ENCODE measurements at places on chromosomes 12 and 14.
A peak's percentile ranks its signal among the peaks of the same experiment; 100 is the strongest.

- DNase-seq: no peak
Measured at GRCh38 chr14:92287987-92288386, 35.0 kb upstream of the SLC24A4 start.

DNA sequence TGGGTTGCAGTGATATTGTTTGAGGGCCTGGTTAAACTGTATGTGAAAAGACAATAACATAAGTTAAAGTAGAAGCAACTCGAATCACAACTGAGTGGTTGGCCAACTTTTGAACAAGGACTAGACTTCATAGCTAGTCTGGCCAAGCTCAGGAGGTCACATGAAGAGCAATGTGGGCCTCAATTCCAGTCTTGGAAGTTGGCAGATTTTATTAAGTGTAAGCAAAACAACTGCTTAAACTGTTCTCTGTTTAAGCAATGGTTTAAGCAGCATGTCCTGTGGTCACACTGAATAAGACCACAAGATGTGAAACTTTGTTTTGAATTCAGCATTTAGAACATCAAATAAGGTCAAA, 100.4 kb downstream of the TMTC3 start:
- DNase-seq: no peak

DNA sequence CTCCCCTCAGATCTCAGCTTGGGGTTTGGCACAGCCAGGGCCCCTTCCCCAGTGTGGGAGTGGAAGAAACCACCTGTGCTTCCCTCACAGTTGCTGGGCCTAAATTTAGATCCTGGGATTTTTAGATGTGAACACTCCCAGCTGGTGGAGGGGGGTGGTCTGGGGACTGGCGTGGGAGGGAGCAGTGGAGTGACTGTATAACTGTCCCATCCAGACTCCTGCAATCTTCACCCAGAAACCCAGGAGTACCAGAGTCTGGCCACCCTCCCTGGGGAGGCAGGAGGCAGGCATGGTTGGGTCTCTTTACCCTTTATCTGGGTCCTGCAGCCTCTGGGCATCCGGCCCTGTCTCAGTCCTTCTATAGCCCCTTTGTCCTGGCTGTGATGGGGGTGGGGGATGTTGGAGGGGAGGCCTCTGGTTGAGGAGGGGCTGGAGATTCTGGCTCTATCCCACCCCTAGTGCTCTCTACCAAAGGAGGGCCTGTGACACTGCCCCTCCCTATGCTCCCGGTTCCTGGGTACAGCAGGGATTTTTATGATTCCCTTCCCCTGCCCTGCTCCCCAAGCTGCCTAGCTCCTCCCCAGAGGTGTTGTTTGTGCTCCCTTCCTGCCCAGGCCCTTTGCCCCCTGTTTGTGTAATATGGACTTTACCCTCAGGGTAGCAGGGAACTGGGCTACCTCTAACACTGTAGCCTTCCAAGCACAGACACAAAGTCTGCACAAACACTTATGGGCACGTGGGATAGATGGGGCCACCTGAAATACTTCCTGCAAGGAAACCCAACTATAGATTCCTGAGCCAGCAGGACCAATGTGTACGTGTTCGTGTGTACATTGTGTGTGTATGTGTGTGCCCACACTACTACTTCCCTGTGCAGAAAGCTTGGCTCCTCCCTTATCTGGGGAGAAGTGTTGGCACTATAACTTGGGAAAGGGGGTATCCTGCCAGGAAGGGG, 1.7 kb downstream of the ERBB3 start:
- no peak for DNase-seq

DNA sequence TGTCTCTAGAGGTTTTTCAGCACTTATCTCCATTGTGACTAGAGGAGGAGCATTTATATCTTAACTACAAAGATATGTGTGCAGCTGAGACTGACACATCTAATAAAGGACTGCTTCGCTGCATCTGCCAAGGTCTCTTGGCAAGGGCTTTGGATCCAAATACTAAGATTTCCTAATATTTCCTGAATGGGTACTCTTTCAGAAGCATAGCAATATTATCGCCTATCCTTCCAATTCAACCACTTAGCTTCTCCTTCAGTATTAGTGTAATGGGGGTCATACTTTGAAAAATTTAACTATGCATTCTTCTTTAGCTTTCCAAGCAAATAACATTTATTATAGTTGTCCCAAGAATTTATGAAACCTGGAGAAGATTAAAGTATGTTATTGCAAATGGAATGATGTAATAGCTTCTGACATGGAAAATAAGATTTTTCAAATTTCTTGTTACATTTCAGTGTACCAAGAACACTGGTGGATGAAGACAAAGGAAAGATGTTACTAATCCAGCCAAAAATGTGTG, 243.0 kb upstream of the PDE3A start:
- DNase-seq: no peak

DNA sequence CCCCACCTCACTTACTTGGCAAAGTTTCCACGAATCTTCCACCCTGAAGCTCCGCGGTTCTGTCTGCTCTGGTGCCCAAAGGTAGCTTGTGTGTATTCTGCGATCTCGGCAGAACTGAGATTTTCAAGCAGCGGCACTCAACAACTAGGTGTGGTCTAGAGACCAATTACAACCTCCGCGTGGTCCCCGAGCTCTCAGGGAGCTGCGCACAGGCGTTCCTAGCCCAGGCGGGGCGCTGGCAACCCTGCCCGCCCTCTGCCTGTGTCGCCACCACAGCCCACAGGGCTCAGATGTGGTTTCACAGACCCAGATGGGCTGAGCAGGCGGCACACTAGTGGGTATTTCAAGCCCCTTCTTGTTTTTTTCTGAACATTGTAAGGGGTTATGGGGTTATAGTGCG, 1.5 kb upstream of the DIABLO start:
- peak; percentile 44 for DNase-seq

- no peak for DNase-seq
Measured at GRCh38 chr14:102610968-102611811, 18.7 kb downstream of the RCOR1 start.

DNA sequence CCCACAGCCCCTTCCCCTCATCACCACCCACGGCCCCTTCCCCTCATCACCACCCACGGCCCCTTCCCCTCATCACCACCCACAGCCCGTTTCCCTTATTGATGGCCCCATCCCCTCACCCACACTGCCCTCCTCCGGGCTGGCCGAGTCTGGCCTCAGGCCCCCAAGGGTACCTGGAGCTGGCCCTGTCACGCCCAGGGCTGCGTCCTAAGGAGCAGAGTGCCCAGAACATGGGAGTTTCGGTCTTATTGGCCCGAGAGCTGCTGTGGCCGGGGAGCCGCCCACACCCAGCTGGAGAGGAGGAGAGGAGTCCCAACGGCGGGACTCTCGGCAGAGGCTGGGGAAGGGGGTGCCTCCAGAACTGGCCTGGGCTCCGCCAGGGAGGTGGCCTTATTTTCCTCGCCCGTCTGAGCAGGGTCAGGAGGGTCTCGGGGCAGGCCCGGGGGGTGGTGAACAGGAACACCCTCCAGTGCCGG, 182.3 kb downstream of the KIF26A start:
- DNase-seq: no peak

GRCh38 chr12:115294453-115295133, 610.6 kb upstream of the TBX3 start:
- no peak for DNase-seq

- DNase-seq: no peak
Measured at GRCh38 chr12:64808110-64808509, 16.3 kb upstream of the TBC1D30 start.

- DNase-seq: no peak
Measured at GRCh38 chr12:75120311-75120711, 89.3 kb downstream of the KCNC2 start.

All from stimulated activated CD8-positive, alpha-beta memory T cell treated with anti-CD3 and anti-CD28 coated beads, Interleukin-4, amount 100 ng/mL, for 1 hour (primary cell).